T-helper 2 cell (primary cell): ENCODE measurements at places on chromosomes 1 and 21.

- no peak for DNase-seq
Measured at GRCh38 chr1:26894263-26894662, 4.2 kb upstream of the GPN2 start.

GRCh38 chr1:156437037-156437867 lies 63.3 kb downstream of the MEF2D start:
- no peak for DNase-seq

GRCh38 chr1:241519308-241520079 lies at the start of gene FH:
Gene FH, minus strand, starts transcription at chr1:241519755. Its CDS starts 33 bp downstream, at chr1:241519722.
- DNase-seq: peak; percentile 91

- no peak for DNase-seq
Measured at GRCh38 chr1:216815260-216816131, 92.3 kb upstream of the ESRRG start.

- DNase-seq: no peak
Measured at GRCh38 chr21:44548922-44549321, 2.4 kb downstream of the KRTAP10-2 start.

GRCh38 chr21:38186661-38187270 lies 70.0 kb upstream of the KCNJ15 start:
- no peak for DNase-seq

GRCh38 chr1:207334337-207334736 lies 12.9 kb downstream of the CD55 start:
- DNase-seq: no peak

DNA sequence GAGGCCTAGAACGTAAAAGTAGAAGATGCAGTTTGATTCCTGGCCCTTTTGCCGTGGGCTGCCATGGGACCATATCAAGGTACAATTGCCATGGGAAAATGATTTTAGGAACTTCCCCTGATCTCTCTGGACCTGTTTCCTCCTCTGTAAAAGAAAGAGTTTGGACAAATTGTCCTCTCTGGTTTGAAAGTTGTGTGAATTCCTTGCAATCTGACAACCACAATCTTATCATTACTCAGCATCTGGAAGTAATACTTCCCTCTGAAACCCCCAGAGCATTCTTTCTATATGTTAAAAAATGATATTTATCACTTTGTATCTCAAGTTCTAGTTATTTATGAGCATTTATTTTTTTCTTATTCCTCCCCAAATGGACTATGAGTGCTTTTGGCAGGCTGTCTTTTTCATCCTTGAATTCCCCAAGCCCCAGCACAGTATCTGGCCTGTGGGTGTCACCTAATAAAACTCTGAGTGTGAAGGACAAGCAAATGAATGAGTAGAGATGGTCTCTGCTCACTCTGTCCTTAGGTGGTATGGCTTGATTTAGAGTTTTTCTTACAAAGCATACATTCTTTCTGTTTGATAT lies 181.1 kb downstream of the DYRK1A start:
- no peak for DNase-seq

DNA sequence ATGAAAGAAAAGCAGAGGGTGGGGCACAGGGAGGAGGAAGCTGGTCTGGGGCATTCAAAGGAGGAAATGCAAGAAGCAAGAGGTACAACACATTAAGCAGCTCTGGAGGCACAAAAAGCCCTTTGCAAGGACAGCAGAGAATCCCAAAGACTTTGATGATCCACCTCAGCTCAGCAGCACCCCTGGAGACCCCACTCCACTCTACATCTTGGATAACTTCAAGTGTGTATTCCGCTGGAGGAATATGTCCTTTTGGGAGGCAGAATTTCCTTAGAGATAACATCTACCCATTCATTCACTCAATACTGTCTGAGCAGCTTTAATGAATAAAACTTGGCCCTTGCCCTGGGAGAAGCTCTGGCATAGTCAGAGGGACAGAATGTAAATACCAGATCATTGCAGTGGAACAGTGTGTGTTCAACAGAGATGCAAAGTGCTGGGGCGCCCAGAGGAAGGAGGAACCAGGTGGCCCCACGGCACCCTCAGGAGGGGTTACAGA lies 599.7 kb downstream of the KIF26B start:
- DNase-seq: no peak

- DNase-seq: no peak
Measured at GRCh38 chr1:112894010-112894292, 62.0 kb downstream of the SLC16A1 start.

DNA sequence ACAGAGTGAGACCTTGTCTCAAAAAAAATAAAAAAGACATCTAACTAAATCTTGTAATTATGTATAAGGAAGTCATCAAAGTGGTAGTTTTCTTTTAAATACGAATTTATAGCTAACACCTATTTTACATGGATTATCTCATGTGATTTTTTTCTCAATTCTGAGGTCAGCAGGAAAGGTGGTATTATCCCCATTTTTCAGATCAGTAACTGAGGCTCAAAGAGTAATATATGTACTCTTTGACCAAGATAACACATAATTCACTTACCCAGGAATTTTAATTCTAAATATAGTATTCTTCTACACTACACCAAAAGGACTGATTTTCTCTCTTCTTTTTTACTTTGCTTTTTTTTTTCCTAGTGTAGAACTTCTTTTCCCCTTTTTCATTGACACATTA lies 9.1 kb downstream of the IFT25 start:
- DNase-seq: no peak

DNA sequence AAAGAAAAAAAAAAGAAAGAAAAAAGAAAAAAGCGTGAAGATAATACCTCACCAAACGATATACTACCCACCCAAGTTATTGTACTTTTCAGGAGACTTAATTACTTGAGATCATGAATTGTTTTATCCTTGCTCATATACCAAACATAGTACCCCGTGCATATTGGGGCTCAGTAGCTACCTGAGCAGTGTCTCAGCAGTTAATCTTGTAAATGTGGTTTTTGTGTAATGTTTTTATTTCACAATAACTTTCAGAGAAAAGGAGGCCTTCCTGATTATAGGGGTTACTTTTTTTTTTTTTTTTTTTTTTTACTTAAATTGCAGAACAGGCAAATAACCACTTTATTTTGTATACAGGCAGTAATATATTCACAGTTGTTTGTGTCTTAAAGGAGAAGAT lies 80.3 kb downstream of the OSBPL9 start:
- DNase-seq: no peak

- DNase-seq: no peak
Measured at GRCh38 chr1:186858923-186859322, 30.2 kb downstream of the PLA2G4A start.

- DNase-seq: no peak
Measured at GRCh38 chr1:242890192-242890741, 364.8 kb downstream of the CEP170 start.

GRCh38 chr1:77687519-77687906 lies 5.1 kb upstream of the ZZZ3 start:
- no peak for DNase-seq

DNA sequence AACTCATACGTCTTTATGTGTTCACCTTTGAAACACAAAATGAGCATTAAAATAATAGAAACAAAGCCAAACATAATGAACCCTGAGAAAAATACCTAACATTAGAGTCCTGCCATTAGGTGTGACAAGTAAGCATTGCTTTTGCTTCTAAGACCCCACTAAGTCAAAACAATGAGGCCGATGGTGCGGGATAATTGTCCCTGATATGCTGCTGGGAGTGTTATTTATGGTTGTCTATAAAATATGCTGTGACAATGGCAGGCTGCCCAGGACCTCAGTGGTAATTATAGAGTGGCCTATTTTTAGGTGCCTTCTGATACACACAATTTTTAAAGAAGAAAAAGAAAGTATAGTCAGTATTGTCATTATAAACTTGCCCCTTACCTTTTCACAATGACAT lies 1423.1 kb downstream of the AMY1C start:
- no peak for DNase-seq
